CD8-positive, alpha-beta memory T cell (primary cell): ENCODE measurements at places on chromosomes 4 and X.

- no peak for DNase-seq
These were observed at the start of gene PRKG2 for GRCh38 chr4:81214881-81215868. Gene PRKG2 (minus strand): TSS chr4:81215222. CDS start chr4:81205047, 10,175 bp downstream.

GRCh38 chr4:178480105-178480504 is 1037.9 kb upstream of the AGA start:
- no peak for DNase-seq

DNA sequence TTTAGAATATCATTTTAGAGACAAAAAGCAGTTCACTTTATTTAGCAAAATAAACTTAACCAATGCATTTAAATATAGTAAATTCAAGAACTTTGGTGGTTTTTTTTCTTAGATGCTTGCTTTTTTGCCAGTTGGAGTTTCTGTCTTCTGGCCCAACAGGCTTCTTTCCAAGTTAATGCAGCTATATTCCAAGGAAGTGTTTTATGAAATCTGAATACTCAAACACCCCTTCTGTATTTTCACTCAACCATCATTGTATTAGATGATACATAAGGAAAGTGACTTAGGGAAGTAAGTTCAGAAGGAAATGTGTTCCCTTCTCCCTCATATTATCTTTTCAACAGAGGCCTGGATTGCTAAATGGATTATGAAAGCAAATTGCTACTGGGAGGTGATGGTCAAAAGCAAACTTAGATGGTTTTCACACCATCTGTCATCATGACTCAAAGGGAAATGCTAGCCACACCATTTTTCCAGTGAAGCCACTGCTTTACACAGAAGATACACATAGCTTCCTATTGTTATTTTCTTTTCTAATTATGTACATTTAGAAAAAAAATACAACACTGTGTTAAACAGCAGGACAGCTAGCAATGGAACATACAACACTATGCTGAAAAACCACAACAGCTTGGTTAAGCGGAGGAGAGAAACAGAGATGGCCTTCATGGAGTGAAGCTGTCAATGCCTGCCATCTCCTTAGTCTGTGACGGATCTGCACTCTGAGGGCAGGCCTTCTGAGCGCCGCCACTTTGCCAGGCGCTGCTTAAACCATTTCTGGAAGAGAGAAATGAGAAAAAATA is 32.9 kb downstream of the HOPX start:
- no peak for DNase-seq

DNA sequence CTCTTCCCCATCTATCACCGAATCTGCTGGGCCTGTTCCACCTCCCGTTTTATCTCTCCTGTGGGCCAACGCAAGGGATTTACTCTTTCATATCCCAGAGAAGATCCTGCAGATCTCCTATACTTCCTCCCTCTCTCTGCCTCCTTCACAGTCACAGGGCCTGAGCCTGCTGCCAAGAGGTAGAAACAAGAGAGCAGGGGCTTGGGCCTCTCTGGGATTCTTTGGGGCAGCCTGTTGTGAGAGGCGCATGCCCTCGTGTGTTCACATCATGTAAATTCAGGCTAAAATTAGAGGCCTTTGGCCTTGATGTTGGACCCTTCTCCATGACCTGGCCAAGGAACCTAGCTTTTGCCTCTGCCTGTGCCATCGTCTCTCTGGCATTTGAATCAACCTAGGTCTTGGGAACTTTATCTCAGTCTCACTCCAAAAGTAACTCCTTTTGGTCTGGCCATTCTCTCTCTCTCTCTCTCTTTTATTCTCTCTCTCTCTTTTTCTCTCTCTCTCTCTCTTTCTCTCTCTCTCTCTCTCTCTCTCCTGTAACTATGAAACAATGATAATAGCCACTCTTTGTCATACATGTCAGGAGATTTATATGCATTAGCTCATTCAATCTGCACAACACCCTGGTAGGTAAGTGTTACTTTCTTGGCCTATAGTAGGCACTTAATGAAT is 20.0 kb upstream of the EFNB1 start:
- no peak for DNase-seq

- DNase-seq = no peak
These were observed 185.5 kb downstream of the TEX13C start for GRCh38 chrX:125505207-125505606.

- no peak for DNase-seq
These were observed 9.0 kb downstream of the ABCE1 start for GRCh38 chr4:145107126-145107525.

GRCh38 chrX:50158593-50158992 is 42.2 kb downstream of the AKAP4 start:
- DNase-seq = no peak

DNA sequence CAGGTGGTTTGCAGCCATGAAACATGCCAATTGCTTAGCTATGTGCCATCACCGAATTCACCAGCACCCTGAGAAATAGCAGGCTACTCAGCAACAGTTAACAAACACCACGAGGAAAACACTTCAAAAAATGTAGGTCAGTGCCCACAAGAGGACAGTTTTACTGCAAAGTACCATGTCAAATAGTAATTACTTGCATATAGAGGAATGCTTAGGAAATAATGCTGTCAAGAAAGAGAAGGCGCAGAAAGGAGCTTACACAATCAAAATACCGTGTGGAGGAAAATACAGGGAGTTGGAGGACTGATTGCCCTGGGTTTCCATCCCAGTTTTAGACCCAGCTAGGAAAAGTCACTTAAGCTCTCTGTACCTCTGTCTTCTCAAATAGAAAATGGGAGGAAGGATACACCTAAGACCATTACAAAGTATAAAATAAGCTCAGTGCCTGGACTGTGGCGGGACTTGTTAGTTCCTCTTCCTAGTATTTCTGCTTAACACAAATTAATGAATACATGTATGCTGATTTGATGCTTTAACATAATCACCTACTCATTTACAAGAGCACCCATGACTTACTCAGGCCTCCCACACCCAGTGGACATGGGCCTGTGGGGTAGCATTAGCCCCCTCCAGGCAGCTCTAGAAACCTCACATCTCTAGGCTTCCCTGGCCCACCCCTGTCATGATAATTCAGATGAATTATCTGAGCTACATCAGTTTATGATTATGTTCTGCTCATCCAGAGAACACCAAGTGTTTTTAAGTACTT is 44.5 kb upstream of the IL21 start:
- DNase-seq = no peak

GRCh38 chr4:8280876-8281440 is 11.4 kb downstream of the HTRA3 start:
- DNase-seq = no peak

GRCh38 chrX:44816367-44816766 is 27.5 kb upstream of the DUSP21 start:
- no peak for DNase-seq

- no peak for DNase-seq
These were observed 287.0 kb upstream of the TET2 start for GRCh38 chr4:104859601-104860237.

DNA sequence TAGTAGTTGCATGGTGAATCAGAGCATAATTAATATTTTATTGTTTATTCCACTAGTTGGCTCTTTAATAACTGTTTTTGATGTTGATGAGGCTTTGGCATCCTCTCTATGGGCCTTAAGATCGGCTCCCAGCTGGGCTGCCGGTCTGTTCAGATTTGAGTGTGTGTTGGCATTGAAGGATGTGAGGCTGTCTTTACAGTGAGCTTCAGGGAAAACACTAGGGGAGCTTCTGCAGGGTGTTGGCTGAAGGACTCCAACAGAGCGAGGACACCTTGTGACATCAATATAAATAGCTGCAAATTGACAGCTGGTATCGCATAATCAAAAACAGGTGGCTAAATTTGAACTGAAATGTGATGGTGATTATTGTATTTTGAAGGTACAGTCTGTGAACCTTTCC is 322.0 kb downstream of the FSTL5 start:
- no peak for DNase-seq

DNA sequence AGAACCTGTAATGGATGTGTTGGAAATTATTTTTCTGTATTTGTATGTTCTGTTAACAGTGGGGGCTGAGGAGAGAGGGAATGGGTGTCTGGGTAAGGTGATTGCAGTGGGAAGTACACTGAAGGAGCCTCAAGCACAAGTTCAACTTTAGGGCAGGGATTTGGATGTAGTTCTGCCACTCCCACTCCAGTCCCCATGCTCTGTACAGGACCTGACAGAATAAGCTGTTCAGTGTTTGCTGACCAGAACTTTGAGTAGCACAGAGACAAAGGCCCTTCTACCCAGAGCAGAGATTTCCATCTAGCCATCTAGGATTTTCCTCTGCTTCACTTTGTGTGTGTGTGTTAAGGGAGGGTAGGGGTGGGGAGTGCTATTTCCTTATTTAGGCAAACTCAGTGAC is 49.2 kb downstream of the VSIG4 start:
- no peak for DNase-seq

DNA sequence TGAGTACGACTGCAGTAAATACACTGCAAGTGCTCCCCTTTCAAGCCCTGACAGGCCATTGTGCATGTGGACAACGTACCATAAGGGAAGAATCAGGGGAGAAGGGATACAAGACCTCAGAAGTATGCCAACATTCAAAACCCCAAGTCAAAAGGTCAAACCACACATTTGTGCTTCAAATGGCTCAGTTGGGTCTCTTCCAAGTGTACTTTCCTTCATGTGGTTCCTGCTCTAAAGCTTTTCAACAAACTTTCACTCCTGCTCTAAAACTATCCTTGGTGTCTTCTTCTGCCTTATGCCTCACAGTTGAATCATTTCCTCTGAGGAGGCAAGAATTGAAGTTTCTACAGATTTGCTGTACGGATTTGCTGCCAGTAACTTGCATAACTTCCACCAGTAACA is 305.7 kb upstream of the SLIT2 start:
- DNase-seq = no peak

DNA sequence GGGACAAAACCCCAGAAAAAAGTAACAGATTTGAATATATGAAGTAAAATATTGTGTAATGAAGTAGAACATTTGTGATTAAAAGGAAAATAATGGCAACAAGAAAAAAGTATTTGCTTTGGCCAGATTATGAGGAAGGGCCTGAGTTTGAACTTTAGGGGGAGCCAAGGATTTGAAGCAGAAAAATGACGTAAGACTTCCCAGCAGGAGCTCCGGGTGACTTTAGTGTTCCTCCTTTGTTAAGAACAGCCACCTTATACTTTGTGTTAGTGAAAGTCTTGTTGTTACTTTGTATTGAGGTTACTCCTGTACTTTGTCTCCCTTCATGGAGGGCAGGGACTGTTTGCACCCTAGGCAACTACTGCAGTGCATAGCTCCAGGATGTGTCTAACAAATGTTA is 41.1 kb downstream of the DCUN1D4 start:
- DNase-seq = no peak

- no peak for DNase-seq
These were observed 27.4 kb downstream of the LEF1 start for GRCh38 chr4:108141213-108141950.

GRCh38 chr4:132934911-132935310 is 214.2 kb upstream of the PCDH10 start:
- DNase-seq = no peak

DNA sequence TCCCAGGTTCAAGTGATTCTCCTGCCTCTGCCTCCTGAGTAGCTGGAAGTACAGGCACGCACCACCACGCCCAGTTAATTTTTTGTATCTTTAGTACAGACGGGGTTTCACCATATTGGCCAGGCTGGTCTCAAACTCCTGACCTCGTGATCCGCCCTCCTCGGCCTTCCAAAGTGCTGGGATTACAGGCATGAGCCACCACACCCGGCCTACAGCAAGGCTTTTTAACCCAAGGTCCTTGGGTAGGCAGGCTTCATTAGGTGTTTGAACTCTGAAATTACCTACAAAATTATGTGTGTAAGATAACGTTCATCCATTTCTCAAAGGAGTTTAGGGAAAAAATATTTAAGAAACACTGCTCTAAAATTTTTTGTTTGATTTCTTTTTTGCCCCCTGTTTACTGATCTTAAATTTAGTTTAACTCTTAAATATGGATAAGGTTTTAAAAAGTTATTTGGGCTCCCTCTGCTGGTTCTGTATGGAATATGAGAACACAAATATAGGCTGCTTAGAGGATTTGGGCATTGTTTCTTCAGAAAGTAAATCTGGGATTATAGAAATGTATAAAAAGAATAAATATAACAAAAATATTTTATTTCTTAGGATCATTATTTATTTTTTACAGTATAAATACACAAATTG is 92.8 kb downstream of the CBR4 start:
- DNase-seq = no peak

DNA sequence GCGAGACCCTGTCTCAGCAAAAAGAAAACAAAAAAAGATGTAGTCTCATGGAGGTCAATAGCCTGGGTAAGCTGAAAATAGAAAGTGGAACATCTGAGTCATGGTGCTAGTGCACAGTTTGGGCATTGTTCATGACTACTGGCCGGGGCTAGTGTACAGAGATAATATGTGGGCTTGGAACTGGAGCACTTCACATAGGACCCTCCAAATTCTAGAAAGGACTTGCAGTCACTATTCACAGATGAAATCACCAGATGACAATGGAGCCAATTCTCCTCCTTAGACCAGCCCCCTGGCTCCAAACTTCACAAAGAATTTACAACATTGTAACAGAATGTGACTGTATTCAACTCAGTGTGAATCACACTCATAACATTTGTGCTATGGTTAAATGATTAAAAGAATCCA is 367.8 kb upstream of the SLC7A11 start:
- DNase-seq = no peak

DNA sequence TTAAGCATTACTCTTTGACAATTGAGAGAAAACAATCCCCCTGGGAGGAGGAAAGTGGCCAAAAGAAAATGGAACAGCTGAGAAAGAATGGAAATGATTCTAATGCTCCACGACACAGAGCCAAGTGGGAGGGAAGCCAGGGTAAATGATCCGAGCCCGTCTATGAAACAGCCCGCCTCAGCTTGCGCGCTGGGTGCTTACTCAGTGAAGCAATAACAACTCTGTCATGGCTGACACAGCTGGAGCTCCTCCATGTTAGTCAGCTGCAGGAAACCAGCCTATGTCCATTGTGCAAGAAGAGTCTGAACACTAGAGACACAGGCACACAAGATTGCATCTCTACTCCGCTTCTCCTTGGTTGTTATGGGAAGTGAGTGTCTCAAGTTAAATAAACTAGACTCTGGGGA is 19.3 kb downstream of the NOA1 start:
- no peak for DNase-seq

DNA sequence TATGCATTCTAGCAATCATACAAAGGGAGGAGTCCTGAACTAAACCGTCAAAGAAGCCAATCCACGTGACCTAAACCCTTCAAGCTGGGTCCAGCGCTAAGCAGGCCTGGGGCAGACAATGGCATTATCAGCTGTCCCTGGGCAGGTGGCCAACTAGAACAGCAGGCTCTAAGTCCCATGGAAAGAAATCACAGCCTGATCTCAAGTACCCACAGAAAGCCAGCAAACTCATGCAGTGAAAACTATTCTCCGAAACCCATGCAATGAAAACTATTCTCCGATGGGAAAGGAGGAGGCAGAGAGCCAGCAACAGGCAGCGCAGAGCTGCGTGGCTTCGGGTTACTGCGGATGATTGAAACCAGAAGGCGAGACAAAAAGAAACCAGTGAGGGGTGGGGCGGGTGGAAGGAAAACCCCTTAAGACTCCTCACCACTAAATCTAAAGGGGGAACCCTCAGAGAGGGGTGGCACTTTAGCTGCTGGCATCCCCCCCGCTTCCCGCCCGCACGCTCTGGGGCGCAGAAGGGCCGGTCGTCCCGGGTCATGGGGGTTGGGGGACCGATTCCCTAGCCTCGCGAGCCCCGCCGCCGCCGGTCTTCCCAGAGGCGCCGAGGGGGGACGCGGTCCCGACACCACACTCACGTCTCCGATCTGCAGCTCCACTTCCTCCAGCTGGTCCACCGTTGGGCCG is 567 bp downstream of the C4orf46 start:
- peak; percentile 49 for DNase-seq

GRCh38 chr4:133151341-133151690 is 2.2 kb downstream of the PCDH10 start:
- DNase-seq = no peak

GRCh38 chr4:133147921-133148689 is 989 bp upstream of the PCDH10 start:
- no peak for DNase-seq
